ENCODE measurements at places on chromosomes 11 and 22.
A peak's percentile ranks its signal among the peaks of the same experiment; 100 is the strongest.

- DNase-seq, result peak; percentile 68
Observed at GRCh38 chr11:75802913-75803820, 11.8 kb upstream of the UVRAG start.

- DNase-seq, result no peak
Observed at GRCh38 chr11:64057890-64058289, 22.2 kb downstream of the FLRT1 start.

DNA sequence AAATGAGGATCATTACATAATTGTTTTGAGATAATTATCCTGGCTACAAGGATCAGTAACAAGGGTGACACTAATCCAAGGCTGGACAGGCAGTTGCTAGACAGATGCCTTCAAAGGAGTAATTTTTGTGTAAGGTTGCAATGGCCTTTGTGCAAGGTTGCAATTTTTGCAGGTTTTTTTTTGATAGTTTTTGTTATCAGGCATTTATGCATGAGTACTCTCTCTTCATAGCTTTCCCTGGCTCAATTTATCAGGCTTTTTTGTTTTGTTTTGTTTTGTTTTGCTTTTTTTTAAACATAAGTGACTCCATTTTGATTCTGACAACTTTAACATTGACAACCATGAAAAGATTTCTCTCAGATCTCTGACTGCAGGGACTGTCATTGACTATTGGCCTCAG, 110.2 kb downstream of the SWAP70 start:
- no peak for DNase-seq

GRCh38 chr22:41598081-41598480, 8.4 kb upstream of the PMM1 start:
- peak; percentile 82 for DNase-seq

DNA sequence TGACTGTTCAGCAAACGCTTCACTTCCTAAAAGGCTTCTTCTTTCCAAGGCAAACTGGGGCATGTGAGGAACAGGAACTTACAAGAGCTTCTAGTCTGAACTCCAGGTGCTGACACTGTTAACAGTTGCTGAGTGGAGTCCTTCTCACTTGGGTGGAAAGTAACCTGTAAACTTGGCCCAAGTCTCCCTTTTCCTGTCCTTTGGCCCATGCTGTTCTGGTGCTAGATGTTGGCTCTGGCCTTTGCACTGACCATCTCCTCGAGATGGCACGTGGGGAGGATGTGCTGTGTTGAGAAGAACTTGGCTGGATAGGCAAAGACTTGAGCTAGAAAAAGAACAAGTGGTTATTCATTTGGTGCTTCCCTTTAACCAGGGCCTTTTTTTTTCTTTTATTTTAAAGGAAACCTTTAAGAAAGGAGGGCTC, 53.6 kb downstream of the PTPRJ start:
- DNase-seq, result no peak

All from fibroblast of mammary gland (primary cell).